ENCODE measurements at places on chromosomes 13 and 19.

DNA sequence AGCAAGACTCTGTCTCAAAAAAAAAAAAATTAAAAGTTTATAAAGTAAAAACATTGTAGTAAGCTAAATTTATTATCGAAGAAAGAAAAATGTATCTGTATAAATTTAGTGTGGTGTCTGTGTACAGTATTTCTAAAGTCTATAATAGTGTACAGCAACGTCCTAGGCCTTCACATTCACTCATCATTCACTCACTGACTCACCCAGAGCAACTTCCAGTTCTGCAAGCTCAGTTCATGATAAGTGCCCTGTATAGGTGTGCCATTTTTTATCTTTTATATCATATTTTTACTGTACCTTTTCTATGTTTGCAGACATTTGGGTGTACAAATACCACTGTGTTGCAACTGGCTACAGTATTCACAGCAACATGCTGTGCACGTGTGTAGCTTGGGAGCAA lies 118.1 kb downstream of the TNFRSF19 start:
- no peak for DNase-seq

DNA sequence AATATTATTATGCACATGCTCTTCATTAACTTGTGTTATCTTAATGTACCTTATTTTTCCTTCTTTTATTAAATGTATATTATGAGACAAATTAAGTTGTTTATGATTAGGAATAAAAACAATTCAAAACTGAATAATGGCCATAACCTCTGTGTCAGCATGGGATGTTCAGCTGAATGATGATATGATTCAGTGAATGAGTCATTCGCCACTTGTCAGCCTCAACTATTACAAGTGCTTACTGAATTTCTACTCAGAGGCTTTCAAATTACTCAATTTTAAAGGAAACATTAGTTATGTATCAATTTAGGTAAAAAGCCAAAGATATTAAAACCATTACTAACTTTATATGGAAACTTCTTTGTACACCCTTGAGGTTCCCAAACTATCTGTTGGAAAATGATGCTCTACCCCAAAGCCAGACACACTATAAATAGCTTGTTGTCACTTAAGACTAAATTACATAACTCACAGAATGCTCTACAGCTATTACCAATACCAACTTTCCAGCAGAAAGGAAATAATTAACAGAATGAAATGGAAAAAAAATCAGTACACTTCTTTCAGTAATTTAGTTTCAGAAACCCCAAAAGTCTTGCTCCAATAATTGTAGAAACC lies 14.4 kb downstream of the LIG4 start:
- peak; percentile 42 for DNase-seq

DNA sequence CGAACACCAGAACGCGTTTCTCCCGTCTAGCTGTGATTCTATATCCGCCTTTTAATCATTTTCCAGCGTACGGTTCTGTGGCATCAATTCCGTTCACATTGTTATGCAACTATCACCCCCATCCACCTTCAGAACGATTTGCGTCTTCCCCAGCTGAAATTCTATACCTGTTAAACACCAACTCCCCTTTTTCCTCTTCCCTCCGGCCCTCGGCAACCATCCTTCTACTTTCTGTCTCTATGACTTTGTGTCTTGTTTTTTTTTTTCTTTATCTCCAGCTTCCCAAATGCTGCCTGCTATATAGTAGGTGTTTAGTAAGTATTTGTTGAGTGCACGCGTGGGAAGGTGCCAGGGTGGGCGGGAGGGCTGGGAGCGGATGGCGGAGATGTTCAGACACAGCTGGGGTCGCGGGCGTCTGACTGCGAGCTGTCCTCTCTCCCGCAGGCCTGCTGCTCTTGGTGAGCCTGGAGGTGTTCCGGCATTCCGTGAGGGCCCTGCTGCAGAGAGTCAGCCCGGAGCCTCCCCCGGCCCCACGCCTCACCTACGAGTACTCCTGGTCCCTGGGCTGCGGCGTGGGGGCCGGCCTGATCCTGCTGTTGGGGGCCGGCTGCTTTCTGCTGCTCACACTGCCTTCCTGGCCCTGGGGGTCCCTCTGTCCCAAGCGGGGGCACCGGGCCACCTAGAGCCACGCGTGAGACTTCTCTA lies 20.2 kb downstream of the CACNG6 start:
- no peak for DNase-seq

DNA sequence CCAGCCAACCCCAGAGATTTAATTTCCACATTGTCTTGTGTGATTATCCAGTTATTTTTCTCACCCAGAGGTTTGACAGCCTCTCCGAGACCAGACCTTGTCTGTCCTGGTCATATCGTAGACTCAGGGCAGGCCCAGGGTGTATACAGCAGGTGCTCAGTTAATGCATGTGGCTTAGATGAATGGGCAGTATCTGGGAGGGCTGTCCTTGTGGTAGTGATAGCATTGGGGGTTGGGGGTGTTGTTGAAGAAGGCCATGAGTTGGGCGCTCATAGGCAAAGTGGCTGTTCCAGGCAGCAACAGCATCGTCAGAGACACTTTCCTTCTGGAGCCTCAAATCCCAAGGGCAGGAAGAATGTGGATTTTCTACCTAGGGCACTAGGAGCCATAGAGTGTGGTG lies 16.9 kb downstream of the MAST3 start:
- DNase-seq, result no peak

DNA sequence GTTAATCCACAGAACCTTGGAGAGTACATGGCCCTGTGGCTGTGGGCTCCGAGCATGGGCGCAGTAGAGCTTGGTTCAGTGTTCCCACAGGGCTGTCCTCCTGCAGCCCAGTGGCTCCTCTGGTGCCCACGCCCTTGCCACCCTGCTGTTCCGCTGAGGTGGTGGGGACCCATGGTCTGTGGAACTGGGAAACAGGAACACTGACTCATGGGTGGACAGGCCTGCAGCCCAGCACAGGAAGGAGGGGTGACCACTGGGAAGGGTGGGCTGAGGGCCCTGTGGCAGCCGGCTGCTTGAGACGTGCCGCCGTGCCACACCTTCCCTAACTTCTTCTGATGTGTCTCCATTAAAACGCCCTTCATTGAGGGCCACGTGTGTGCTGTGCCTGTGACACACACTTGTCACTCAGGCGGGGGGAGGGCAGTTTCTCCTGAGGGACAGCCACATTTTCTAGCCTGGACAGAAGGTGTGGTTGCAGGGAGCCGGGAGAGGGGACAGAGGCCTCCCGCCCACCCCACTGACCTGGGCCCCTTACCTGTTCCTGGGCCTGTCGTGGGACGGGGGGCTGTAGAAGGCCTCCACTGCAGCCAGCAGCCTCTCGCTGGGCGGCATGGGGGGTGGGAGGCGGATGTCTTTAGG lies 21.1 kb downstream of the CHERP start:
- DNase-seq, result no peak

DNA sequence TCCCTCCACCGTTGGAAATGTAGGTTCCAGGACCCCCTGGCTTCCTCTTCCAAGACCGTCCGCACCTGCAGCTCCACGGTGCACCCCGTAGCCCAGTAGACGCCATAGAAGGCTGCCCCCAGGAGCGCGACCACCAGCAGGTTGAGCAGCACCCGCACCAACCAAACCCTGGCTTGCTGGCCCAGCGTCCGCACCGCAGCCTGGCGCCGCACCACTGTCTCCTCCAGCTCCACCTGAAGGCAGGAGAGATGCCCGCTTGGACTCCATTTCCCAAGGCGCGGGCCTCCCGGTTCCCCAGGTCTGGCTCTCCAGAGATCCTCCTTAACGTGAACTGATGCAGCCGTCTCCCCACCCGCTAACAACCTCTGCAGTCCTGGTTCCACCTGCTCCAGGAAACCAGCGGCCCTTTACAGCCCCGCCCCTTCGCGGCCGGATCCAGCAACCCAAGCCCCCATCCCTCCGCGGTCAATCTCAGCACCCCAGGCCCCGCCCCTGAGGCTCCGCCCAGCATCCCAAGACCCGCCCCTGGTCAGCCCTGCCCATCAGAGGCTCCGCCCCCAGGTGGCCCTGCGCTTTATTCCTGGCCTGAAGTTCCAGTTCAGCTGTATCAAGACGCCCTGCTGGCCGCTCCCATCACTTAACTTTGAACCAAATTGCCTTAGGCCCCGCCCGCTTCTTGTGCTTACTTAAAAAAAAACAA lies 5.0 kb upstream of the LENG1 start:
- DNase-seq, result peak; percentile 54

DNA sequence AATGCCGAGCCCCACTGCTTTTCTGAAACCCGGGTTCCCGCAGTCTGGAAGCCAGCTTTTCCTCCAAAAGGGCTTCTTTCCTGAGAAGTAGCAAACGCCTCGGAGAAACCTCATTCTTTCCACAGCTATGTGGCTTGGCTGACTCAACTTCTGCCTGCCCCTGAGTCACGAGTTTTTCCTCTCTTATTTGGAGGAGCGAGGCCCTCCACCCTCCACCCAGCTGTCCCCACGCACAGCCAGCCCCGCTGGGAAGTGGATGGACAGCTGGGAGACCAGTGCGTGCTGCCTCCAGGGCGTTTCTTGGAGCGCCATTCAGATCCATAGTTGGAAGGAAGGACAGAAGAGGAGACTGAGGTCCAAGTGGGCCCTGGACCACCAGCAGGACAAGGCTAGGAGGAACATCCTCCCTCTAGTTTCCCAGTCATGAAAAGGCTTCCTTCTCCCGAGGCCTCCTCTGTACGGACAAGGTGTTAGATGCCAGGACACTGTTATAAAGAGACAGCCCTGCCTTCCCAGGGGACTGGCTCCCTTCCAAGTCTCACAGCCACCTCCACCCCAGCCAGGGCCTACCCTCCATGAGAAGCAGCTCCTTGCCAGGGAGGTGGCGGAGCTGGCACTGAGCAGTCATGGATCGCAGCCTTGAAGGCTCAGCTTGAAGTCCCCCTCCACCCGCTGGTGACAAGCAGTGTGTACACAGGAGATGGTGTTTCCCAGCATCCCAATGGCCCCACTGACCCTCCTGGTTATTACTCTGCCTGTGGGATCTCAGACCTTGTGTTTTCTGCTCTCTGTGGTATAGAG lies 2.5 kb upstream of the PLEKHF1 start:
- peak; percentile 95 for DNase-seq

- no peak for DNase-seq
Observed at GRCh38 chr13:26320766-26321165, 66.8 kb downstream of the CDK8 start.

DNA sequence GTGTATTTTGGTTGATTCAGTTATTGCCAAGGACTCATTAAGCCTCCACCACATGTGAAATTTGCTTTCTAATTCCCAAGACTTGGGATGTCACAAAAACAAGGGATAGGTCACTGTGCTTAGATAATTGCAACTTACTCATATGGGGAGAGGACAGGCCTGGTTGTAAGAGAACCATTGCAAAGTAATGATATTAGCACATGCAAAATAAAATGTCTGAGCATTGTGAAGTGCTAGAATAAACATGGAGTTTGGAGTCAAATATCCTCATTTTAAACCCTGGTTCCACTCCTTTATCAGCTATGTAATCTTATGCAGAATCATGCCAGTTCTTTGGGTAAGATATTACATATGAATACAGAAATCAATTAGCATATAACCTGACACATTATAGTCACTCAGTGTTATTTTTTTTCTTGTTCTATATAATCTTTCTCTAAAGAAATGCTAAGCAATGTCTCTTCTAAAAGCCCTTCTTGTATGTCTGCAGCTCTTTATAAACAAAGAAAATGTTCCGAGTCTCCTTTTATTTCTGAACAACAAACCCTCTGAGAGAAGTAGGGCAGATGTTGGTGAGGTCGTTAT lies 5.5 kb downstream of the CBY2 start:
- no peak for DNase-seq

GRCh38 chr19:35290381-35291127 lies 1.4 kb upstream of the MAG start:
- no peak for DNase-seq

- DNase-seq, result peak; percentile 92
Observed at GRCh38 chr19:44847144-44848035, 1.3 kb downstream of the NECTIN2 start.

GRCh38 chr19:44557933-44558332 lies 28.5 kb upstream of the CEACAM20 start:
- no peak for DNase-seq

DNA sequence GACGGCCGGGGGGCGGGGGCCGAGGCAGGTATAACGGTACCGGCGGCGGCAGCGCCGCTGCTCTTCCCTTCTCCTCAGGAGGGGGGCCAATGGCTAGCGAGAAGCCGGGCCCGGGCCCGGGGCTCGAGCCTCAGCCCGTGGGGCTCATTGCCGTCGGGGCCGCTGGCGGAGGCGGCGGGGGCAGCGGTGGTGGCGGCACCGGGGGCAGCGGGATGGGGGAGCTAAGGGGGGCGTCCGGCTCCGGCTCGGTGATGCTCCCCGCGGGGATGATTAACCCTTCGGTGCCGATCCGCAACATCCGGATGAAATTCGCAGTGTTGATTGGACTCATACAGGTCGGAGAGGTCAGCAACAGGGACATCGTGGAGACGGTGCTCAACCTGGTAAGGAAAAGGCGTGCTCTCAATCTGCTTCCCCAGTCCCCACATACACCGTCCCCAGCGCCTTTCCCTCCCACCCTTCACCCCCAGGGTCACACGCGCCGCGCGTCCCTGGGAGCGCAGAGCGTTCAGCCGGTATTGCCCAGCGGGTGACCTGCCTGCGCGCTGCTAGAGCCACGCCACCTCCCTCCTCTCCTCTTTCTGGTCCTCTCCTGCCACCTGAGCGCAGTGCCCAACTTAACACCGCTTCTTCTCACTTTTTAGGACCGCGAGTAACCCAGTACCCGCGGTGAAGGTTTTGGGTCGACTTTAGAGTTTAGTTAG lies 814 bp downstream of the NBEA start:
- peak; percentile 2 for DNase-seq

DNA sequence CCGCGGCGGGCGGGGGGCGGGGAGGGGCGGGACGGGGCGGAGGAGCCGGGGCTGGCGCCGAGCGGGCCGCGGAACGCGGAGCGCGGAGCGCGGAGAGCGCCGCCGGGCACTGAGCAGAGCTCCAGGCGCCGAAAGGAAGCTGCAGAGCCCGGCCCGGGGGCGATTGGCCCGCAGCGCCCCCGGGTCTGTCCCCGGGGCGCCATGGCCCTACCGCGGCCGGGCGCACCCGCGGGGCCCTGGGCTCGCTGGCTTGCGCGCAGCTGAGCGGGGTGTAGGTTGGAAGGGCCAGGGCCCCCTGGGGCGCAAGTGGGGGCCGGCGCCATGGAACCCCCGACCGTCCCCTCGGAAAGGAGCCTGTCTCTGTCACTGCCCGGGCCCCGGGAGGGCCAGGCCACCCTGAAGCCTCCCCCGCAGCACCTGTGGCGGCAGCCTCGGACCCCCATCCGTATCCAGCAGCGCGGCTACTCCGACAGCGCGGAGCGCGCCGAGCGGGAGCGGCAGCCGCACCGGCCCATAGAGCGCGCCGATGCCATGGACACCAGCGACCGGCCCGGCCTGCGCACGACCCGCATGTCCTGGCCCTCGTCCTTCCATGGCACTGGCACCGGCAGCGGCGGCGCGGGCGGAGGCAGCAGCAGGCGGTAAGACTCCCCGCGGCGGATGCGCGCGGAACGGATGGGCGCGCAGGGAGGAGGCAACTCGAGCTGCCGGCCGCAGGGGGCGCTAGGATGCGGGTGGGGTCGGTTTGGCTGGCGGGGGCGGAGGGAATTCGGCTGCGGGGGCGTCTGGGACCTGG lies at the start of gene PDE4A:
PDE4A (plus strand) TSS at position 95 of the 796 bp plus-strand sequence; CDS start at position 322, 227 bp downstream.
- DNase-seq, result peak; percentile 46

DNA sequence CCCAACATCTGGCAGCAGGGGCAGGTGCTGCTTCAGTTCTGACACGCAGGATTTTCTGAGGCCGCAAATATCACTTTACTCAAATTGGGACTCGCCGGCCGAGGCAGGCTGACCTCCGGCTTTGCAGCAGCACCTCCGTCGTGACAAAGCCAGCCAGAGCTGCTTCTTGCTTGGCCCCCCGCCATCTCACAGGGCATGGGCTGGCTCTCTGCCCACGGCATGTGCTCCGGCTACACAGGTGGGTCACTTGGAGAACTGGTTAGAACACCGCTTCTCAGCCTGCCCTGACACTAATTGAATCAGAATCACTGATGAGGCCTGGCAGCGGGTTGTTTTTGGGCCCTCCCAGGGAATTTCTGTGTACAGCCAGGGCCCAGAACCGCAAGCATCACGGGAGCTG lies 112.3 kb downstream of the SLC7A1 start:
- no peak for DNase-seq

- DNase-seq, result peak; percentile 28
Observed at GRCh38 chr13:93867481-93867880, 612.0 kb downstream of the DCT start.

All from mesenchymal stem cell (in vitro differentiated cells and primary cell).